Stimulated activated CD4-positive, alpha-beta T cell treated with anti-CD3 and anti-CD28 coated beads, Interleukin-1b, Interleukin-23, amount 100 ng/mL, for 1 hour (primary cell): ENCODE measurements at places on chromosomes 16 and 17.

DNA sequence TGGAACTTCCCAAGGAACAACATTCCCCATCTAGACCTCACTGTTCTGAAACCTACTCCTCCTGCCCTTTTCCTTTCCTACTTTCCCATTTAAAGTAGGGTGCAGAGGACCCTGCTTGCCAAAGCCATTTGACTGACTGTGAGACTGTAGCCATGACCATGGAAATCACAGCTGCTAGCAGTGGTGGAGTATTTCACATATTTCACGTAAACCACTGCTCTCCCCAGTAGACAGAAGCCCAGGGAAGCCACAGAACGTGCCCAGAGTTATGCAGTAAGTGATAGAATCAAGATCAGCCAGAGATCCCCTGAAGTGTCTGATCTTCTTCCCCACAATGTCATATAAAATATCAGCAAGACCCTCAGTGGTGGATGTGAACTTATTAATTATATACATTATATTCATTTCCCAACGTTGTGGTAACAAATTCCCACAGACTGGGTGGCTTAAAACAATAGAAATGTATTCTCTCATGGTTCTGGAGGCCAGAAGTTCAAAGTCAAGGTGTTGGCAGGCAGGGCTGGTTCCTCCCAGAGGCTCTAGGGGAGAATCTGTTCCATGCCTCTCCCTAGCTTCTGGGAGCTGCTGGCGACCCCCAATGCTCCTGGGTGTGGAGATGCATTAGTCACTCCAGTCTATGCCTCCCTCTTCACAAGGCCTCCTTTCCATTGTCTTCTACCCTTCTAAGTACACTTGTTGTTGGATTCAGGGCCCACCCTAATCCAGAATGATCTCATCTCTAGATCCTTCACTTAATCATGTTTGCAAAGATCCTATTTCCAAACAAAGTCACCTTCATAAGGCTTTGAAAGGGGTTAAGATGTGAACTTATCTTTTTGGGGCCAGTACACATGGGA lies 20.7 kb upstream of the PRM1 start:
- no peak for DNase-seq

DNA sequence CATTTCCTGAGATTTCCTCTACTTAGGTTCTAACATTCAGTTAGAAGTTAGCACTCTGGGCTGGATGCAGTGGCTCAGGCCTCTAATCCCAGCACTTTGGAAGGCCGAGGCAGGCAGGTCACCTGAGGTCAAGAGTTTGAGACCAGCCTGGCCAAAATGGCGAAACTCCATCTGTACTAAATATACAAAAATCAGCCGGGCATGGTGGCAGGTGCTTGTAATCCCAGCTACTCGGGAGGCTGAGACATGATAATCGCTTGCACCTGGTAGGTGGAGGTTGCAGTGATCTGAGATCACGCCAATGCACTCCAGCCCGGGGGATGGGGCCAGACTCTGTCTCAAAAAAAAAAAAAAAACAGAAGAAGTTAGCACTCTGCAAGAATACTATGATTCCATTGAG lies 1430.9 kb downstream of the CDH11 start:
- no peak for DNase-seq

DNA sequence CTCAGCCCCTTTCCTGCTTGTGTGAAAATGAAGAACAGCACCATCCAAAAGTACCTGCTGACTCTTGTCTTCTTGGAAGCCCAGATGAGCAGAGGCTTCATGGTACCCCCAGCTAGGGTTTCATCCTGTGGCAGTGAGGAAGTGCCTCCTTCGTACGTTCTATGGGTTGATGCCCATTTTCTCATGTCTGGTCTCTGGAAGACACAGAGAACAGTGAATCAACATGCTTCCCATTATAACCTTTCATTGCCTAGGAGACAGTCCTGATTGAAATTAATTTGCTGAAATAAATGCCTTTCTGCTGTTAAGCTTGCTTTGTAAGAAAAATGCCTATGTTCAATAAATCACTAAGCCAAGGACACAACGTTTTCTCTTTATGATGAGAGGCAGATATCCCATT lies 36.5 kb downstream of the RCVRN start:
- no peak for DNase-seq

GRCh38 chr16:82924075-82924854 lies 297.5 kb downstream of the CDH13 start:
- no peak for DNase-seq

DNA sequence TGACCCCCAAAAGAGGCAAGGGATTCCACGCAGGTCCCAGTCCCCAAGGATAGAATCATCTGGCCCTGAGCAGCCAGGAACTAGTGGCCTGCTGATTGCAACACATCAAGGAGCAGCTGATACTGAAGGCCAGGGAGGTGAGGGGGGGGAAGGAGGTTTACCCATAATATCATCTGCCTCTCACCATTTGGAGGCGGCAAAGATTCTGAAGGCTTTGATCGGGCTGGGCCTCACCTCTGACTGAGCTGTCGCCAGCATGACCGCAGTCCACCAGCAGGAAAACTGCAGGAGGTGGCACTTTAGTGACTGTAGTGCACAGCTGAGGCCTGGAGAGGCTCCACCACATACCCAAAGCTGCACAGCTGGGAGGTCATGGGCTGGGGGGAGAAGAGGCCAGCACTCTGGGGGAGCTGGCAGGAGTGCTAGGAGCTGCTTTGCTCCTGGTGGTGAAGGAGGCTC lies 20.5 kb upstream of the ITGA3 start:
- no peak for DNase-seq

GRCh38 chr16:74296104-74296431 lies 546 bp upstream of the PSMD7 start:
- DNase-seq, result no peak

GRCh38 chr16:31129568-31130335 lies 5.8 kb downstream of the PRSS8 start:
- DNase-seq, result no peak

DNA sequence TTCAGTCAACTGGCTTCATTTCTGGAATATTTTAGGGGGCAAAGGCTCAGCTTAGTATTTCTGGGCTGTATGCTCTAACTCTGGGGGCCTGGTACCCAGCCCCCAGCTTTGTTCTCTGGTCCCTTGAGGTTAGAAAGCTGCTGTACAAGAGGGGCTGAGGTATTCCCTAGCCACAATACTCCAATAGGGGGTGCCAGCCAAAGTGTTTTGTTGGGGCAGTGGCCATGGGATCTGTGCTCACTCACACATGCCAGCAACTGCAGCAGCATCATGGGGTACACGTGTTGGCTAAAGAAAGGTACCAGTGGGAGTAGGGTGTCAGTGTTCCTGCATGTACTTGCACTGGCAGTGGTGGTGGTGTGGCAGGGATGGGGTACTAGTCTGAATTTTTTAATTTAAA lies 257.3 kb downstream of the CA10 start:
- no peak for DNase-seq

GRCh38 chr16:22018559-22018958 lies 10.6 kb downstream of the MOSMO start:
- no peak for DNase-seq

- DNase-seq, result no peak
These were observed 24.8 kb upstream of the MRPS23 start for GRCh38 chr17:57874434-57875289.

DNA sequence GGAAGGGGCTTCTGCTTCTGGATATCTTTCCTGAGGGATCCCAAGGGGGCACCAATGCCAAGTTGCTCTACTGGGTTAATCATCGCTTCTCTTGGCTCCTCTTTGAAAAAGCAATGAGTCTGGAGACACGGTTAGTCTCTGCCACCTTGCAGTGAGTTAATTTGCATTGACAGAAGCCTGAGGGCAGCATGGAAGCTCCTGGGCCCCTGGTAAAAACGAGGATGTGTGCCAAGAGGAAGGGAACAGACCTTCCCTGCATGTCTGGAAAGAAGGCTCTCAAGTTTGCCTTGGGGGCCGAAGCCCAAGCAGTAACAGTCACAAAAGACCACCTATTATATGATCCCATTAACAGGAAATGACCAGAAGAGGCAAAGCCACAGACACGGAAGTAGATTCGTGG lies 86.7 kb downstream of the IRX5 start:
- DNase-seq, result no peak

- no peak for DNase-seq
These were observed 8.7 kb downstream of the ATXN1L start for GRCh38 chr16:71854369-71854948.

GRCh38 chr16:50642349-50642748 lies 38.8 kb downstream of the SNX20 start:
- no peak for DNase-seq

DNA sequence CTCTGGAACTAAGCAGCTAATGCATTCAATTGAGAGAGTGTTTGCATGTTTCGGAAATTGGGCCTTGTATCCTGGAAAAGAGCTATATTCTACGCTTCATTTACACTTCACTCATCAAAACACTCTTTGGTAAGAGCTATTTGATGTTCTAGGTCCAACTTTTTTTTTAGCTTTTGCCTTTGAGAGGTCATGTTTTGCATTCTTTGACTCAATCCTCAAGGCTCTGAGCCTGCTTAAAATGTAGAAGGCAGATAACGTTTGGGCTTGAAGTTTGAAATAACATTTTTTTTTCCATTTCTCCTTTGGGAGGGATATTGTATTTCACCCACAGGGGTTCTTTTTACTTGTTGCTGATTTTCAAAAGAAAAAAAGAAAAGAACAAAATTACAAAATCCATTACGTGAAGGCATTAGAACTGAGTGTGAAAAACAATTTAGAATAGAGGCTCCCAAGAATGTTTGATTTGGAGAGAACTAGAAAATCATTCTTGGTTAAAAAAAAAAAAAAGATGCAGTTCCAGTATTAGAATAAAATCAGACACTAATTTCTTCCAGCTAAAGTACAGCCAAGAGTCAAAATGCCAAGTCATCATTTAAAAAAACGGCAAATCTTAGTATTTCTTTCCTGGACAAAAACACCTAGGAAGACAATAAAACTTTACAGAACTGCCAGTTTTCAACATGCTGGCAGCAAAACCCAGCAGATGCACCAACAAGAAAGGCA lies 268.5 kb downstream of the GRIN2A start:
- DNase-seq, result no peak

GRCh38 chr16:84920333-84920732 lies 91.0 kb downstream of the ZDHHC7 start:
- no peak for DNase-seq

DNA sequence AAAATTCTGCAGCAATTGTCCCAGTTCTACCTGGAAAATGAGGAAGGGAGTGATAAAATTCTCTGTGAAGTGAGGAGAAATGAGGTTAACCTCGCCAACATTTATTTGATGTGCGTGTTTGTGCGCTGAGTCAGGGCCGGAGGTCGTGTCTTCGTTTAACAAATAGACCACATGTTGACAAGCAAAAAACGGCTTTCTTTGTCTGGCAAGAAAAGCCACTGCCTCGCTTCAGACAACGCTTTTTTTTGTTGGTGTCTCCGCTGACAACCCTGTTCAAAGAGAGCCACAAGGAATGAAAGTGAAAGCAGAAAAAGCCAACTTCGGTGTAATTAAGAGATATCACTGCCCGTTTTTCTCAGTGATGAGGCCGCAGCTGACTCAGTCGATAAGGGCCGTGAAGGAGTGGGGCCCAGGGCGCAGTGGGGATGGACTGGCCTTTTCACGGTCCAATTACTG lies 510.6 kb downstream of the CDH13 start:
- no peak for DNase-seq

GRCh38 chr16:24539850-24540601 lies 660 bp downstream of the RBBP6 start:
- DNase-seq, result no peak

- DNase-seq, result no peak
These were observed 13.5 kb upstream of the ALOX15B start for GRCh38 chr17:8025176-8025911.

GRCh38 chr16:70018254-70018653 lies 67.1 kb downstream of the CLEC18A start:
- DNase-seq, result no peak

GRCh38 chr17:14717859-14718258 lies 417.0 kb downstream of the HS3ST3B1 start:
- no peak for DNase-seq

DNA sequence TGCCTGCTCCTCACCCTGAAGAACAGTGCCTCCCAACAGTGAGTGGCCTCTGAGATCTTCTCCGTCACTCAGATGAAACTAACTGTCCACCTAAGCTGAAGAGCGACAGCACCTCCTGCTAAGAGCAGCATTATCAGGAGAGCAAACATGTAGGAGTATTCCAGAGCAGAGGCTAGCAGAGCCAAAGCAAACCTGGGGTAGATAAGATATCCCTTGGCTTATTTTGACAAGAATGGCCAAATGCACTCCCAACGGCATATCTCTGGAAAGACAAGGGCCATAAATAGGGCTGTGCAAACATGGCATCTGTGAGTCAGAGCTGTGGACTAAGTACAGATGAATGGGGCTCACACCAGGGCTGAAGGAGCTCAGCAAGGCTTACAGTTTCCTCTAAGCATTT lies 96.3 kb downstream of the NDEL1 start:
- DNase-seq, result no peak

DNA sequence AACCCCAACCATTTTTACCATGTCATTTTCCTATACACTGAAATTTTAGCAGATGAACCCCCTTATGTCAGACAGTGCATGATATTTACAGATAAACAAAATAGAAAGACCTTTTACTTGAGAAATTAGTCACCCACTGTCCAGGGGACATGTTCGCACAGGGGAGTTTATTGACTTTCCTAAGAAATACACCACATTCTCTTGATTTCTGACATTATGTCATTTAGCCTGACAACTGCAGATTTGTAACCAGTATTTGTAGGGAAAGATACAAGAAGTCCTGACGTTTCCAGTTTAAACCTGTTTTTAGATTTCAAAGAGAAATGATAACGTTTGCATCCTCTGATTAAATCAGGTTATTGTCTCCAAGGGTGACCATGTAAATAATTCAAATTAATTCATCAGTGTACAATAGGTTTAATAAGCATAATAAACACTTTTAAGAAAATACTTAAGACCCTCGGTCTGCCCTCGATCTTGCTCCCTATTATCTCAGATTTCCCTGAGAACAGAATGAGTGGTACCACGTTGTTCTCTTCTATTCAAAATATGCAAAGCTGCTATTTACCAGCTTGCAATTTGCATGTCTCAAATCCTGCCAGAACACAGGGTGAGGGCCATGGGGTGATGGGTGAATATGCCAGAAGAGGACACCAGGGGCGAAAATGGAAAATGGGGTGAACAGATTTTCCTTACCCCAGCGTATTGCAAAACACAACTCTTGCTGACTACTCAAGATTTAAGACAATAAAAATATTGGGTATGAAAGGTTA lies 2.1 kb upstream of the LYRM9 start:
- DNase-seq, result no peak

- DNase-seq, result no peak
These were observed 22.8 kb upstream of the ALOX15 start for GRCh38 chr17:4664230-4664629.

DNA sequence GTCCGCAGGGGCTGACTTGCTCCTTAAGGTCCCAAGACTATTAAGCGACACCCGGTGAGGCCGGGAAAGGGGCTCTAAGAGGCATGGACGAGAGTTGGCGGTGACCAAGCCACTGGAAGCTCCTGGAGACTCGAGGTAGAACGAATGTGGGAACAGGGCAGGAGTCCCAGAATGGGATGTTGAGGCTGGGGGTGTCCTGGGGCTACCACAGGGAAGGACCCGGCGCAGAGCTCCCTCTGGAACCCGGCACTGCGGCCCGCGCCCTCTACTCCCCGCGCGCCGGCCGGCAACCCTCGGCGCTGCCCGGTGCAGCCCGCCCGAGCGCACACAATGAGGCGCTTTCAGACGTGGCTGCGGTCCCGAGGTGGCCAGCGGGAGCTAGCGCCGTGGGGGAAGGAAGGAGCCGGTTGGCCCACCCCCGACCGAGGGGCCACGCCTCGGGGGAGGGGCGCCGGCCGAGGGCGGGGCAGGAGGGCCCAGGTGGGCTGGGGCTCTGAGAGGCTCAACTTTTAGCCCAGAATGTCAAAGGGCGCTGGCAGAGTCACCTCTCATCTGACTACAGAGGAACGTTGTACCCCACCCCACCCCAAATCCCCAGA lies at the start of gene CHST6:
TSS of gene CHST6 (minus strand) at position 366 of the 599 bp plus-strand sequence. CDS start 15,613 bp downstream, outside the sequence.
- DNase-seq, result peak; percentile 9

GRCh38 chr16:57946181-57946801 lies 24.6 kb downstream of the CNGB1 start:
- DNase-seq, result no peak
